ENCODE measurements at places on chromosomes 7 and 10. TPM values are rescaled to one million over a fixed set of nuclear protein-coding genes. Genes with fewer than 3 reads are reported as not detected.

DNA sequence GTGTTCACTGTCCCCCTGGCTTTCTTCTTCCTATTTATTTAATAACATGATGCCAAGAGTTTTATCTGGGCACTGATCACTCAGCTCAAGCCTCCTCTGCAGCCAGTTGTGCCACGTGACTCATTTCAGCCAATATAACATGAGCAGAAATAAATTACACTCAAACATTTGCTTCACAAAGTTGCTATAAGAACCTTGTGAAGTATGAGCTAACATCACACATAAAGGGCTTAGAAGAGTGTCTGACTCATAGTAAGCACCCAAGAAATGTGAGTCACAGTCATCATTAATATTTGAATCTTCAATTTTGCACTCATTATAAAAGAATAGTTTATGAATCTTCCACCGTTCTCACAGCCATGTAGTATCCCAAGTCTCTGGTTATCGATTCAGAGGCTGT, 414.6 kb upstream of the NPVF start:
- no peak overlapping the region for H3K27ac ChIP-seq
- DNase-seq: no peak
- no peak overlapping the region for H3K4me3 ChIP-seq
- H3K4me1 ChIP-seq: no peaks in the 10 kb centered on the region
- H3K36me3 ChIP-seq: no peaks in the 10 kb centered on the region

GRCh38 chr10:103276251-103276895, 565 bp upstream of the INA start:
- peaks cover 16% of the 10 kb centered on the region for H3K4me1 ChIP-seq
- no peak for DNase-seq
- no peak overlapping the region for H3K4me3 ChIP-seq
- peaks cover 26% of the 10 kb centered on the region for H3K27me3 ChIP-seq
- H3K27ac ChIP-seq: no peak overlapping the region

- H3K4me1 ChIP-seq: no peaks in the 10 kb centered on the region
- H3K4me3 ChIP-seq: no peak overlapping the region
- no peaks in the 10 kb centered on the region for H3K36me3 ChIP-seq
- H3K27me3 ChIP-seq: no peaks in the 10 kb centered on the region
- DNase-seq: no peak
- H3K27ac ChIP-seq: no peak overlapping the region
Measured at GRCh38 chr7:41930538-41931262, 227.8 kb upstream of the INHBA start.

GRCh38 chr10:42933448-42934340, 143.2 kb upstream of the RET start:
- H3K27me3 ChIP-seq: no peaks in the 10 kb centered on the region
- peaks cover 5% of the 10 kb centered on the region for H3K4me1 ChIP-seq
- peak; percentile 28 for DNase-seq
- H3K36me3 ChIP-seq: no peaks in the 10 kb centered on the region
- no peak overlapping the region for H3K4me3 ChIP-seq
- peak overlapping the region; percentile 14 for H3K27ac ChIP-seq

- H3K27me3 ChIP-seq: peaks cover 7% of the 10 kb centered on the region
- H3K4me3 ChIP-seq: no peak overlapping the region
- H3K27ac ChIP-seq: no peak overlapping the region
- no peaks in the 10 kb centered on the region for H3K36me3 ChIP-seq
Measured at GRCh38 chr7:26409661-26410547, 118.2 kb downstream of the SNX10 start.

GRCh38 chr7:24757353-24758275, at the start of gene GSDME:
TSS of gene GSDME (minus strand) at chr7:24757464. CDS start at chr7:24749774, 7,690 bp downstream.
- peak; percentile 8 for DNase-seq
- H3K4me3 ChIP-seq: no peak within 1 kb of the TSS
- no peaks in the 10 kb centered on the region for H3K36me3 ChIP-seq
- H3K27ac ChIP-seq: no peak within 1 kb of the TSS
- H3K27me3 ChIP-seq: peaks cover 43% of the 10 kb centered on the region

DNA sequence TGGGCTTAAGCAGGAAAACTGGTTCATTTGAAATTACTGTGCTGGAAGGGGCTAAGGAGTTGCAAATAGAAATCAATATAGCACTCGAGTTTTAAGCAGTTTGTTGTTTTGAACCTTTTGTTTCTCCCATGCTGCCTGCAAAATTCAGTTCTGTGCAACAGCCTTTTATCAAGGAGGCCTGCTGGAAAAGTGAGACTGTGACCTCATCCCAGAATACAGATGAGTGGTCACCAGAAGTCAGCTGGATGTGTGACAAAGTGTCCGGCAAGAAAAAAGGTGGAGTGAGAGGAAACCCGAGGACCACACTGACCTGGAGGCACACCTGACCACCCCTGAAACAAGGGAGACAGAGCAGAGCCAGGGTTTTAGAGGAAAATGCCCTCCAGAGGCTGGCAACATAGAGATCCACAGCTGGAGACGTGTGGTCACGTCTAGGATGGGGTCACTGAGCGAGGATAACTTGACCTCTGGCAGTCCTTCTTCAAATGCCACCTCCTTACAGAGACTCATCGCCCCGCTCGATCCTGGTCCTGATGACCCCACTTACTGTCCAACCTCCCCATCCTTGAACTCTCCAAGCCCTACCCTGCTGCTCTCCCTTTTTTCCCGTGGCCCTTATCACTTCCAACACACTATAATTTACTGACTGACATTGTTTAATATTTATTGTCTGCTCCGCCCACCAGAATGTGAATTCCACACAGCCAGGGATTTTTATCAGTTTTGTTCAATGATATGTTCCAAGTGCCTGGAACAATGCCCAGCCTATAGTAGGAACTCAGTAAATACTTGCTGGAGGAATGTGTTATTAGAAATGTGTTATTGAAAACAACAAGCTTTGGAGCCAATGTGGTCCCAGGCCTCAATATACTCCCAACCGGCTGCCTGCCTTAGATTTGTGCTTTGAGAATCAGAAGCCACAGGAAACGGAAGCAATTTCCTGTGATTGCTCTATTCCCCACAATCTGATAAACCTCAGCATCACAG, 243.8 kb downstream of the GLI3 start:
- no peaks in the 10 kb centered on the region for H3K27me3 ChIP-seq
- H3K36me3 ChIP-seq: no peaks in the 10 kb centered on the region
- H3K27ac ChIP-seq: no peak overlapping the region
- DNase-seq: no peak
- no peak overlapping the region for H3K4me3 ChIP-seq

DNA sequence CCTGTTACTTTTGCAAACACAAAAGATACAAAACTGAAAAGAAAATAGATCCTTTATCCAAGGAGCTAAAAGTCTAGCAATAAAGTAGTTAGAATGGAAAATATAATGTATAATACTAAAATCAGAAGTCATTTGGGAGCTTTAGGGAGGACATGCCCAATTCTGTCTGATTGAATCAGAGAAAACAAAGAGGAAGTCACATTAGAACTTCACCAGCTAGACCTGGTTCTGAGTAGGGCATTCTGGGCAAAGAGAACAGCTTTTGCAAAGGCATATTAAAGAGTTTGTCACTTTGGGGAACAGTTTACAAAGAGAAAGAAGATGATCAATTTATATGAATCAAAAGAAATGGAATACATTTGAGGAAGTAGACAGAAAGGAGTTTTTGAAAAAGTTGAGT, 107.0 kb upstream of the PRSS1 start:
- no peaks in the 10 kb centered on the region for H3K27me3 ChIP-seq
- peak overlapping the region; percentile 51 for H3K27ac ChIP-seq
- no peaks in the 10 kb centered on the region for H3K4me1 ChIP-seq
- DNase-seq: no peak
- no peaks in the 10 kb centered on the region for H3K36me3 ChIP-seq
- H3K4me3 ChIP-seq: no peak overlapping the region

- no peak overlapping the region for H3K4me3 ChIP-seq
- H3K27me3 ChIP-seq: no peaks in the 10 kb centered on the region
- H3K4me1 ChIP-seq: no peaks in the 10 kb centered on the region
- peaks cover 6% of the 10 kb centered on the region for H3K36me3 ChIP-seq
Measured at GRCh38 chr10:86899670-86900276, 57.6 kb downstream of the MMRN2 start.

GRCh38 chr7:29189743-29190201, 4.8 kb upstream of the CHN2 start:
- peak; percentile 37 for DNase-seq
- H3K36me3 ChIP-seq: no peaks in the 10 kb centered on the region
- no peaks in the 10 kb centered on the region for H3K4me1 ChIP-seq
- H3K27me3 ChIP-seq: peaks cover 11% of the 10 kb centered on the region
- H3K4me3 ChIP-seq: no peak overlapping the region

DNA sequence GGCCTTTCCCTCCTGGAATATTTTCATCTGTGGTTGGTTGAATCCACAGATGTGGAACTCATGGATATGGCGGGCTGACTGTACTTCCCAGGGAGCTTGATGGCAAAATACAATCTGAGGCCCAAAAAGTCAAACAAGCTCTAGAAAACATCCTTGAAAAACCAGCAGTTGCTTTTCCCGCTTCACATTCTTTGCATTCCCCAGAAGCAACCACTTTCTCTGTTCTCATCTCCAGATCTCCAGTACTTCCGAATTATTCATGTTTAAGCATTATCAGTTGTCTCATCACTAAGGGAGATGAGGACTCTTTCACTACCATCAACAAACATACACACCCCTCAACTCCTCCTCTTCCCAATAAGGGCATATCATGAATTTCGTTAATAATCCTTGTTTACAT, 55.3 kb downstream of the KIF5B start:
- peaks cover 5% of the 10 kb centered on the region for H3K4me1 ChIP-seq
- no peak for DNase-seq
- H3K36me3 ChIP-seq: no peaks in the 10 kb centered on the region
- no peaks in the 10 kb centered on the region for H3K27me3 ChIP-seq
- H3K4me3 ChIP-seq: no peak overlapping the region

DNA sequence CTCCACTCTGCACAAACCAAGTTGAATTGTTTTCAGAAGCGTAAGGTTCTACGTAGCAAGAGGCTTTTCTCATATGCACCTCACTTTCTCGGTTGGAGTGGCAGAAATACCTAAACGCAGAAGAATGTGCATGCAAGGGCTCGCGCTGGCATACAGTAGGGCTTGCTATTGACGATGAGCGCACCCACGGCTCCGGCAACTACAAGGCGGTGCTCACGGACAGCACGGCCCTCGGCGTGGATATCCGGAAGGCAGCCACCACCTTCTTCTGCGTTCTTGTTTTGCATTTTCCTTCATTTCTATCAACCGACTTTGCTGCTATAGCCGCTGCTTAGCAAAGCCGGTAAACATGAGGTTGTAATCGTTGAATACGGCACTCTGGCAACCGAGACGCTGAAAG, 51.1 kb upstream of the UBE3C start:
- H3K36me3 ChIP-seq: no peaks in the 10 kb centered on the region
- no peaks in the 10 kb centered on the region for H3K27me3 ChIP-seq
- no peak overlapping the region for H3K27ac ChIP-seq
- H3K4me1 ChIP-seq: no peaks in the 10 kb centered on the region
- H3K4me3 ChIP-seq: no peak overlapping the region
- DNase-seq: no peak

DNA sequence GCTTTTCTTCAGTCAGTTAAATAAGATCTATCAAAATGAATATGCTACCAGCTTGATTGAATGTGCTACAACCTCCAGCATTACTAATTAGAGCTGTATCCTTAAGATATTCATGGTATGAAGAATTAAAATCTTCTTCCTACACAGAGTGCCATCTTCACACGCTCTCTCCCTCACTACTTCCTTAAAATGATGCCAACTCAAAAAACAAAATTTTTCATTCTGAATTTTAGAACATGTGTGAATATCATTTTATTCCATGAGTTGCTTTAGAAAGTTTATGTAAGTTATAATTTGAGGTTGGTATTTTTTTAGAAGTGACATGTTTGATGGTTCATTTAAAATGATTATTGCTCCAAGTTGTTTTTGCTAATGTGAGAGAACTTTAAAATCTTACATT, 407.5 kb upstream of the CELF2 start:
- no peaks in the 10 kb centered on the region for H3K36me3 ChIP-seq
- H3K4me3 ChIP-seq: no peak overlapping the region
- H3K4me1 ChIP-seq: no peaks in the 10 kb centered on the region
- DNase-seq: no peak

- H3K27me3 ChIP-seq: no peaks in the 10 kb centered on the region
- H3K4me1 ChIP-seq: no peaks in the 10 kb centered on the region
- no peak for DNase-seq
Measured at GRCh38 chr10:54402576-54402975, 398.5 kb downstream of the PCDH15 start.

DNA sequence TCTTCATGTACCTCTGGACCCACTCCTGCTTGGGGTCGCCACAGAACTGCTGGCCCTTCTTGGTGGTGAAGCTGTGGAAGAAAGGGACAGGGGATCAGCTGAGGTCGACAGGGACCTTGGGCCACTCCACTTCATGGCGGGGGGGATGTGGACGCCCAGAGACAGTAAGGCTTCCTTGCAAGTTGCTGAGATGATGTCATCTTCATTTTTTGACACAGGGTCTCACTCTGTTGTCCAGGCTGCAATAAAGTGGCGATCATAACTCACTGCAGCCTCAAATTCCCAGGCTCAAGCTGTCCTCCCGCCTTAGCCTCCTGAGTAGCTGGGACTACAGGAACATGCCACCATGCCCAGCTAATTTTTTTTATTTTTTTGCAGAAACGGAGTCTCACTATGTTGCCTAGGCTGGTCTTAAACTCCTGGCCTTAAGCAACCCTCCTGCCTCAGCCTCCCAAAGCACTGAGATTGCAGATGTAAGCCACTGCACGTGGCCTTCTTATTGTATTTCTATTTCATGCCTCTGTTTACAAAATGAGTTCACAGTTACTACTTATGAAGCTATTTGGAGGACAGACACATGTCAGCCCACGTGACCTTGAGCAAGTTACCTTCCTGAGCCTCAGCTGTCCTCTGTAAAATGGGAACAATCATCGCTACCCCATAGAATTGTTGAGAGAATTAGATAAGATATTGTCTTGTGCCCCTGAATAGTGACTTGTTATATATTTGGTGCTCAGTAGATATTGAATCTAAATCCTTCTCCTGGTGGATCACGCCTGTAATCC, 1.5 kb downstream of the CCL24 start:
- H3K27me3 ChIP-seq: no peaks in the 10 kb centered on the region
- no peaks in the 10 kb centered on the region for H3K4me1 ChIP-seq
- H3K4me3 ChIP-seq: no peak overlapping the region

DNA sequence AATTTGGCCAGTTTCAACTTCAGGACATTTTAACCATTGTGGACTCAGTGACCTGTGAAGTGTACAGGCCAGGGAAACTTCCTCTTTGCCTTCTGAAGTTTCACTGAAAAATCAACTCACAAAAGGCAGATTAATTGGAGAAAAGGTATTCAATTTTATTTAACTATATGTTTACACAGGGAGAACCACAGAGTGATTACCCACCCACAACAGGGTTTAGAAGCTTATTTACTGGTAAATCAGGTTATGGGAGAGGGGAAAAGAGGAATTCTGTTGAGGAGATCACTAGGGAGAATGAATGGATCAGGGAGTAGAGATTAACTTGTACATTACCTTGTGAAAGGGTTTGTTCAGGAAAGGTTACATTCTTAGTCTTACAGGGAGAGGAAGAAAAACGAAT, 1.7 kb upstream of the AKR1D1 start:
- H3K27ac ChIP-seq: no peak overlapping the region
- no peaks in the 10 kb centered on the region for H3K4me1 ChIP-seq

The GIMAP7 gene
- total RNA-seq: 64.2 TPM

The EIF3A gene
- 203 TPM for total RNA-seq

The ESYT2 gene
- total RNA-seq: 115 TPM

Measured in CD4-positive, CD25-positive, alpha-beta regulatory T cell (primary cell).